ENCODE measurements at places on chromosomes 2 and 18.
A peak's percentile ranks its signal among the peaks of the same experiment; 100 is the strongest.

- H3K36me3 ChIP-seq: no peaks in the 10 kb centered on the region
- no peaks in the 10 kb centered on the region for H3K4me1 ChIP-seq
- H3K4me3 ChIP-seq: no peak overlapping the region
- H3K27ac ChIP-seq: no peak overlapping the region
These were observed 692.6 kb downstream of the LRRTM4 start for GRCh38 chr2:76829374-76830234.

DNA sequence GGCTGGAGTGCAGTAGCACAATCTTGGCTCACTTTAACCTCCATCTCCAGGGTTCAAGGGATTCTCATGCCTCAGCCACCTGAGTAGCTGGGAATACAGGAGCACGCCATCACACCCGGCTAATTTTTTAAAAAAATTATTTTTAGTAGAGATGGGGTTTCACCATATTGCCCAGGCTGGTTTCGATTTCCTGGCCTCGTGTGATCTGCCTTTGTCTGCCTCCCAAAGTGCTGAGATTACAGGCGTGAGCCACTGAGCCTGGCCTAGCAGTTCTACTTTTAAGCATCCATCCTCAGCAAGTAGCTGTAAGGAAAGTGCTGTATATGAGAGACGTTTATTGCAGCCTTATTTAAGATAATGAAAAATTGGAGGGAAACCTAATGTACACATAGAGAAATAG lies 79.7 kb downstream of the ZDBF2 start:
- H3K27ac ChIP-seq: no peak overlapping the region
- peaks cover 3% of the 10 kb centered on the region for H3K27me3 ChIP-seq
- H3K4me1 ChIP-seq: no peaks in the 10 kb centered on the region
- no peaks in the 10 kb centered on the region for H3K36me3 ChIP-seq

GRCh38 chr2:18209934-18210639 lies 331.6 kb downstream of the KCNS3 start:
- no peaks in the 10 kb centered on the region for H3K36me3 ChIP-seq
- DNase-seq: no peak
- no peak overlapping the region for H3K27ac ChIP-seq

DNA sequence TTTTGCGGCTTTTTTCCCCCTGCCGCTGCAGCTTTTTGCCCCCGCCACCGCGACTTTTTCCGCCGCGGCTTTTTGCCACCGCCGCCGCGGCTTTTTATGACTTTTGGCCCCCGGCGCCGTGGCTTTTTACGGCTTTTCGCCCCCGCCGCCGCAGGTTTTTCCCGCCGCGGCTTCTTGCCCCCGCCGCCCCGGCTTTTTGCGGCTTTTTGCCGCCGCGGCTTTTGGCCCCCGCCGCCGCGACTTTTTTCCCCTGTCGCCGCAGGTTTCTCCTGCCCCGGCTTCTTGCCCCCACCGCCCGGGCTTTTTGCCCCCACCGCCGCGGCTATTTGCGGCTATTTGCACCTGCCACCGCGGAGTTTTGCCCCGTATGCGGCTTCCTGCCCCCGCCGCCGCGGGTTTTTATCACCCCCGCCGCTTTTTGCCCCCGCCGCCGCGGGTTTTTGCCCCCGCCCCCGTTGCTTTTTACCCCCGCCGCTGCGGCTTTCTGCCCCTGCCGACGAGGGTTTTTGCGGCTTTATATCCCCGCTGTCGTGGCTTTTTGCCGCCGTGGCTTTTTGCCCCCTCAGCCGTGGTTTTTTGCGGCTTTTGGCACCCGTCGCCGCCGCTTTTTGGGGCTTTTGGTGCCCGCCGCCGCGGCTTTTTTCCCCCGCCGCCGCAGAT lies 2750.9 kb downstream of the RPIA start:
- DNase-seq: peak; percentile 7
- H3K27me3 ChIP-seq: peaks cover 24% of the 10 kb centered on the region
- peaks cover 3% of the 10 kb centered on the region for H3K4me1 ChIP-seq
- H3K27ac ChIP-seq: no peak overlapping the region

All from activated CD8-positive, alpha-beta T cell treated with anti-CD3 and anti-CD28 coated beads for 36 hours (primary cell).